ENCODE measurements at places on chromosomes 11 and 22.

DNA sequence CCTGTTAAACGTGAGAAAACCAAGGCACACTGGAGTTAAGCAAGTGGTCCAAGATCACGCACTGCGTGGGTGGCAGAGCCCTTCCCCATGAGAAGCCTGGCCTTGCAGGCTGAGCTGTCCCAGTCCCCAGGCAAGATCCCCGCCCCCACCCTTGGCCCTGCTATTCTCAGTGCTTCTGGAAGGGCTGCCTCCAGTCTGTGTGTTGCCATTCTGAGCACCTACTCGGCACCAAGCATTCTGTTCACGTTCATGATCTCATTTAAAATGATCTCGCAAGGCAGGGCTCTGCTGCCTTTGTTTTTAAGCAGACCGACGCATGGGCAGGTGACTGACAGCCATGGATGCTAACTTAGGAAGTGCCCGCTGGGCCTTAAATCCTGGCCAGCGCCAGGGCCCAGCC, 62.8 kb downstream of the PHF21B start:
- no peak for DNase-seq

GRCh38 chr22:26974914-26975803, 317.8 kb downstream of the MIAT start:
- no peak for DNase-seq

GRCh38 chr22:27296091-27296675, 505.4 kb downstream of the MN1 start:
- DNase-seq = no peak

- DNase-seq = no peak
Measured at GRCh38 chr11:71206186-71206585, 46.2 kb downstream of the SHANK2 start.

DNA sequence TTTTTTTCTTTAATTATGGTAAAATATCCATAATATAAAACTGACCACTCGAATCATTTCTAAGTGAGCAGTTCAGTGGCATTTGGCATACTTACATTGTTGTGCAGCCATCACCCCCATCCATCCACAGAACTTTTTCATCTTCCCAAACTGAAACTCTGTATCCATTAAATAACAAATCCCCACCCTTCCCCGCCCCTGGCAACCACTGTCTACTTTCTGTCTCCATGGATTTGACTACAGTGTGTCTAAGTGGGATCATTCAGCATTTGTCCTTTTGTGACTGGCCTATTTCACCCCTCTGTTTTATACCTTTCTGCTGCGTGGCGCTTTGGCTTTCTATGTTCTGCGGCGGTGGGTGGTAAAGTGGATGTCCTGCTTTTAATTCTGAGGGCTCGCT, 49.1 kb downstream of the RTN4R start:
- no peak for DNase-seq

GRCh38 chr11:117549417-117549816, 221.8 kb downstream of the CEP164 start:
- no peak for DNase-seq

GRCh38 chr22:21755851-21756284, 20.3 kb upstream of the YPEL1 start:
- DNase-seq = peak; percentile 26

Measured in activated CD4-positive, alpha-beta T cell treated with anti-CD3 and anti-CD28 coated beads, Interleukin-10, Interleukin-2, amounts not matched to agents 100 ng/mL and 50 ng/mL, durations not matched to agents 16 hours and 8 hours (primary cell).